ENCODE measurements at places on chromosomes 13 and 19.

DNA sequence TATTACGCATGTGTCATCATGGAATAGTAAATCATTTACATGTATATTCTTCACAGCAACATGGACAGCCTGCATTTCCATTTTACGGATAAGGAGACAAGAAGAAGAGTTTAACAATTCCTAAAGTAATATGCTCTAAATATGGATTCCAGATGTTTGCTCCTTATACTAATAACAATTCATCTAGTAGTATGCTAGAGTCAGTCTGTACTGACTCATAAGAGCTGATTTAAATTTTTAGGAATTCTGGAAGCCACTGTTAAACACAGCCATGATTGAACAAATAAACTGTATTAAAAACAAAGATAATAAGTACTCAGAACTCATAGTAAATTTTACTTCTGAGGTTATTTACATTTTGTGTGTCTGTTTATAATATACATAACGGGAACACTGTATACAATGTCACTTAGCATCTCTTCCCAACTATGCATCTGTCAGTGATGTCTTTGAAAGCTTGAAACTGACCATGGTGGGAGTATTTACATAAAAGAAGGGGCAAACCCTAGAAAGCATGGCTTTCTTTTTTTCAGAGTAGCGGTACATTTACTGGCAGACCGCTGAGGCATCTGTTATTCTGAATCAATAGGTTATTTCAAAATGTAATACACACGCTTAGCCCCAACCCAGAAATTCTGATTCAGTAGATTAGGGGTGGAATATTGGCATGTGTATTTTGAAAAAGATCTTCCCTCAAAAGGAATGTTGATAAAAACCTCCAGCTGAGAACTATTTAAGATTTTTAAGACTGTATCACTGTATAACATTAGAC lies 12.9 kb downstream of the ZC3H13 start:
- DNase-seq: no peak

DNA sequence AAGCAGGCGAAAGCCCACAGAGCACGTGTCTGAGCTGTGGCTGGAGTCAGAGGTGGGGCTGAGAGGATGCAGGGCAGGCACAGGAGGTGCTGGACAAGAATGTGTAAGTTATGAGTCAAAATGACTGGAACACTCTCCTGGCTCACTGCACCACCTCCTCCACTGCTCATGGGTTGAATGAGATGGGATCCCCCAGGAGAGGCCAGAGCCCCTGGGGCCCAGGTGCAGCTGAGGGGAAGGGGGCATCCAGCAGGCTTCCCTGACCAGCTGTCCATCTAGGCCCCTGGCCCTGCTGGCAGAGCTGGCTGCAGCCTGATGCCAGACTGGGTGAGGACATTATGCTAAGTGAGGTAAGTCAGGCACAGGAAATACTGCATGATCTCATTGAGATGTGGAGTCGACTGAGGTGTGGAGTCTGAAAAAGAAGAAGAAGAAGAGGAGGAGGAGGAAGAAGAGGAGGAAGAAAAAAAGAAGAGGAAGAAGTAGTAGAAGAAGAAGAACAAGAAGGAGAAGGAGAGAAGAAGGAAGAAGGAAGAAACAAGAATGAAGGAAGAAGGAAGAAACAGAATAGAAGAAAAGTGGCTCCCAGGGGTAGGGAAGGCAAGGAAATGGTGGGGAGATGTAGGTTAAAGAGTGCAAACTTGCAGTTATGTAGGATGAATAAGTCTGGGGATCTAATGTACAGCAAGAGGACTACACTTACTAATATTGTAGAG lies 747.4 kb downstream of the UQCRFS1 start:
- DNase-seq: no peak

DNA sequence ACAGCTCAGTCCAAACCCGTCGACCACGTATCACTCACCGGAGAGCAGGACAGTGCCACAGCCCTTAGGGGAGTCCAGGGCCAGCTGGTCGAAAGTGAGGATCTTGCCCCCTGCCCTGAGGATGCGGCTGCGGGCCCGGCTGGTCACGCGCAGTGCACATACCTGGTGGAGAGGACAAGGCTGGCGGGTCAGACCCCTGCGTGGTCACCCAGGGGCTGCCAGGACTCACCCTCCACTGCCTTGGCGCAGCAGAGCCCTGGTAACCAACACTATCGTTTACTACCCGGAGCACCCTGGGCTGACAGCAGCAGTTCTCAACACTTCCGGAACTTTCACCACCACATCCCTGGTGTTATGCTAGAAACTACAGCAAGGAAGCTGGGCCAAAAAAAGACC lies 1.2 kb upstream of the FAM83E start:
- DNase-seq: no peak

- DNase-seq: no peak
Measured at GRCh38 chr19:4844348-4845179, 13.1 kb upstream of the TICAM1 start.

DNA sequence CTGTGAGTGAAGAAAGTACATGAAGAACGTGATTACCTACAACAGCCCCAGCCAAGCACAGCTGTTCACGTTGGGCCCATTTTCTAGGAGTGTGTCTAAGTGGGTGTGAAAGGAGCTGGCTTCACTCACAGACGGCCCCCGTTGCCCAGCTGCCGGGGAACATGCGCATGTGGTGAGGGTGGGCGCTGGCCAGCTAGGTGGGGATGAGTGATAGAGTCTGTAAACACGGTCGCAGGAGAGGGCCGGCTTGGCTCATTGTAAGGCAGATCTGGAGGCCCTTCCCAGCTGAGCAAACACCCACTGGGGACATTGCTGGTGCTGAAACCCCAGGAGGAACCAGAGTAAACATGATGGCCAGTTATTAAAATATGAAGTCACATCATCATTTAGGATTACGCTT lies 160.5 kb downstream of the TEX29 start:
- DNase-seq: no peak

GRCh38 chr13:58376775-58377174 lies 745.2 kb downstream of the PCDH17 start:
- DNase-seq: no peak

All from GDM1 (cell line).